Activated CD4-positive, alpha-beta memory T cell treated with anti-CD3 and anti-CD28 coated beads for 36 hours (primary cell): ENCODE measurements at places on chromosomes 5 and 9. TPM values are rescaled to one million over a fixed set of nuclear protein-coding genes. Genes with fewer than 3 reads are reported as not detected.

SPEF2 gene
- 10.6 TPM for total RNA-seq

GRCh38 chr5:55108661-55109060 is 6.2 kb downstream of the GZMA start:
- H3K27me3 ChIP-seq = peaks cover 2% of the 10 kb centered on the region
- H3K27ac ChIP-seq = no peak overlapping the region
- H3K4me1 ChIP-seq = peaks cover 36% of the 10 kb centered on the region
- peaks cover 2% of the 10 kb centered on the region for H3K36me3 ChIP-seq
- H3K4me3 ChIP-seq = no peak overlapping the region

- peaks cover 1% of the 10 kb centered on the region for H3K36me3 ChIP-seq
- no peak overlapping the region for H3K4me3 ChIP-seq
- H3K4me1 ChIP-seq = peaks cover 67% of the 10 kb centered on the region
- no peak overlapping the region for H3K27ac ChIP-seq
Measured at GRCh38 chr5:67014957-67015400, 181.6 kb downstream of the CD180 start.

DNA sequence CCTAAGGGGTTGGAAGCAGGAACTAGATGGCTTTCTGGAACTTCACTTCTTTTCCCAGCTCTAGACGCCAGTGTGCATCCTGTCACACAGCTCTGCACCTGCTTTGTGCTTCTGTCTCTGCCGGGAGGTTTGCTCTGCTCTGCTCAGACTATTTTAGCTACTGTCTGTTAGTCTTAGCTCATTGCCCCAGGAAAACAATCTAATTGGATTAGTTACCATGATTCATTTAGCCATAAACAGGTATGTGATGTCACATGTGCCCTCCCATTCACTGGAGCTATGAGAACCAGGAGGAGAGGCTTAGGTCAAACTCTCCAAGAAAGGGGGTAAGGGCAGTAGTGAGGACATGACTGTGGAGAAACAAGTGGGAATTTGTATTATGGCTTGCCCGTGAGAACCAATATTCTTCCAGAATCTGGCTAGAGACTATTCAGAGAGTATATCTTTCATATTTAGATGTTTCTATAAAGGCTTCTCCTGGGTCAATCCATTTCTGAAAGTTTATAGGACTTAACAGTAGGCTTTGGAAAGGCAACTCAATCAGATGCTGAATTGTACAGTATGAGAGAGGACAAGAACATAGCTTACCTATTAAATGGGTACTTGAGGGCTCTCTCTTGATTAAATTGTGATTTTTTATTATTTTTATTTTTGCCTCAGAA is 22.4 kb upstream of the NREP start:
- H3K4me1 ChIP-seq = no peaks in the 10 kb centered on the region
- no peak for DNase-seq
- H3K4me3 ChIP-seq = no peak overlapping the region
- H3K27me3 ChIP-seq = no peaks in the 10 kb centered on the region

DNA sequence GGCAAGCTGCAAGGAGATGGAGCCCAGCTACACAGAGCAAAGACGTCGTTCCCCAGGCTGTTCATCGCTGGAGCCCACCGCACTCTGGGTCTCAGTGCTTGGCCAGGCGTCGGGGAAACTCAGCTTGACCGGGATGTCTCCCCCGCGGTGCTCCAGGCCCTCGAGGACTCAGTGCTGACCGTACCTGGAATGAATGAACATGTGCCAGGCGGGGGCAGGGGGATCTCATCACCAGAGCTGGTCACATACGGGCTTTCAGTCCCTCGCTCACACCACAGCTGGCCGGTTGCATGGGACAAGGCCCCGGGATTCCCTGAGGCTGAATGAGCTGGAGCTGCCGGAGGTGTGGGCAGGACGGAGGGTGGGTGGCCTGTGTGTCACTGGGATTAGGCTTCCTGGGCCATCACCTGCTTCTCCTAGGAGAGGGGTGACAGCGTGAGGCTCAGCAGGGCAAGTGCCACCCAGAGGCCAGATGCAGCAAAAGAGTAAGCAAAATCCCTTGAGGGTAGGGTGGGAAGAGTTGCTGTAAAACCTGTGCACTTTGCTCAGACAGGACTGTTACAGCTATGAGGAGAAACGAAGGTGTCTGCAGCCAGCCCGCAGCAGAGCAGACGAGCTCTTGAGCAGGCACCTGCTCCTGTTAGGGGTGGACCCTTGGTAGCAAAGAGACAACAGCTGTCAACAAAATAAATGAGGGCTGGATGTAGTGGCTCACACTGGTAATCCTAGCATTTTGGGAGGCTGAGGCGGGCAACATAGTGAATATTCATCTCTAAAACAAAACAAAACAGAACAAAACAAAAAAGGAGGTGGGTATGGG is 70.7 kb upstream of the RAPGEF1 start:
- no peaks in the 10 kb centered on the region for H3K4me1 ChIP-seq
- peaks cover 28% of the 10 kb centered on the region for H3K27me3 ChIP-seq
- no peaks in the 10 kb centered on the region for H3K36me3 ChIP-seq
- no peak overlapping the region for H3K27ac ChIP-seq
- DNase-seq = no peak

- H3K27me3 ChIP-seq = no peaks in the 10 kb centered on the region
- H3K4me1 ChIP-seq = peaks cover 42% of the 10 kb centered on the region
- DNase-seq = no peak
- H3K4me3 ChIP-seq = no peak overlapping the region
Measured at GRCh38 chr5:126855266-126855665, 78.3 kb downstream of the LMNB1 start.

DNA sequence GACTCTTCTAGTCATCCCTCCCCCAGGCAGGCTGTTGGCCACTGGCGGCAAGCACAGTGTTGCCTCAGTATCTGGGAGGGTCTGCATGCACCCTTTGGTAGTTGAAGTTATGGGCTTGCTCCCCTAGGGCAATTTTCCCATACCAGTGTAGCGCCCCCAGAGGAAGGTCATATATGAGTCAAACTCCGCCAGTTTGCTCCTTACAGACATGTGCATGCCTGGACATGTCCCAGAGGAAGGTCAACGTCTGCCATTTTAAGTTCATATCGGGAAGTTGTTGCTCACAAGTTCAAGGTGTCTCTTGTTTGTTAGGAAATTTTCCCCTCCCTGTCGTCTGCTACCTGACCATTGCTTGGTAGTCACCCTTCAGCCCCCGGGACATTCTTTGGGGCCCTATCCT is 51.3 kb upstream of the MROH2B start:
- H3K4me1 ChIP-seq = no peaks in the 10 kb centered on the region
- no peaks in the 10 kb centered on the region for H3K27me3 ChIP-seq
- H3K36me3 ChIP-seq = no peaks in the 10 kb centered on the region
- no peak overlapping the region for H3K4me3 ChIP-seq
- H3K27ac ChIP-seq = no peak overlapping the region
